Muscle of leg (tissue), 16 donors: ENCODE measurements at places on chromosomes 11 and 22. TPM values are rescaled to one million over a fixed set of nuclear protein-coding genes. Genes with fewer than 3 reads are reported as not detected.
A peak's percentile ranks its signal among the peaks of the same experiment; 100 is the strongest.

DNA sequence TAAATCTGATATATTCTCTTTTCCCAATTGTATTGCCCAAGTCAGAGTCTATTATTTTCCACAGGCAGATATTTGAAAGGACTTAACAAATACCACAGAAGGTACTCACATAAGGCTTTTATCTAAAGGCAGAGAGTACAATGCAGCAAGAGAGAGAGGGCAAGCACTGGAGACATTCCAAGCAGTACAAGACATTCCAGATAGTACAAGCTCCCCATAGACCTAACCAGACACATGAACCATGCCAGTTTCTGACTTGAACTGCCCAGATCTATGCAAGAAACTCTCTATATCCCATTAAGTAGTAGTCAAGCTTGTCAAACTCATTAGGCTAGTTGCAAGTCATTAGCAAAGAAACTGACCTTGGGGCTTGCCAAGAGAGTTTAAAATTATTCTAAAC is 11.2 kb upstream of the MS4A6E start:
- no peak for DNase-seq

Gene FOLR2
- 23.5 TPM for total RNA-seq

Gene RPS6KA4
- total RNA-seq: 14.1 TPM

- DNase-seq: no peak
Observed at GRCh38 chr22:42745118-42745517, 24.4 kb upstream of the A4GALT start.

GRCh38 chr22:44210722-44211121 is 30.0 kb downstream of the PARVG start:
- DNase-seq: no peak

- DNase-seq: peak; percentile 65
Observed at GRCh38 chr11:116240710-116241109, 532.1 kb downstream of the BUD13 start.

Gene ANGPTL5
- 9.4 TPM for total RNA-seq
